ENCODE measurements at places on chromosomes 4 and X.

DNA sequence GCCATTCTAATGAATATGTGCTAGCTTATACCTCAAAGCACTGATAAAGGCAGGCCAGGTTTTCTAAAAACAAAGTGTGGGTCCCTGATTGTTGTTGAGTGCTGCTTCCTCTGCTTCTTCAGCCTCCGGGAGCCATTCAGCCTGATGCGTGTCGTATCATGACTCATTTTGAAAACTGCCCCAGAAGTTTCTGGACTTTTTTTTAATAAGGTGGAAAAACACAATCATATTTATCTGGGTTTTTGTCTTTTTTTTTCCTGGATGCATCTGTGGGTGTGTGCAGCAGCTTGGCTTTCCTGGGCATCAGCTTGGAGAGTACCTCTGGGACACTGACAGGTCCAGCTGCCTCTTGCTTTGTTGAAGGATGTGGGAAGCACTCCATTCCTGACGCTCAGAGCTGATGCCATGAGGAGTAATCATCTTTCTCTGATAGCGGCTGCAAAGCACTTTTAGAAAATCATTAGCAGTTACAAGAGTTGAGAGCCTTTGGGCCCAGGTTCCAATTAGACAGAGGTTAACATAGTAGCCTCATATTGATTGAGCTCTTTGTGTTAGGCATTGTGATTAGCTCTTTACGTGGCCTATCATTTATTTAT, 66.9 kb downstream of the PARM1 start:
- DNase-seq: no peak

DNA sequence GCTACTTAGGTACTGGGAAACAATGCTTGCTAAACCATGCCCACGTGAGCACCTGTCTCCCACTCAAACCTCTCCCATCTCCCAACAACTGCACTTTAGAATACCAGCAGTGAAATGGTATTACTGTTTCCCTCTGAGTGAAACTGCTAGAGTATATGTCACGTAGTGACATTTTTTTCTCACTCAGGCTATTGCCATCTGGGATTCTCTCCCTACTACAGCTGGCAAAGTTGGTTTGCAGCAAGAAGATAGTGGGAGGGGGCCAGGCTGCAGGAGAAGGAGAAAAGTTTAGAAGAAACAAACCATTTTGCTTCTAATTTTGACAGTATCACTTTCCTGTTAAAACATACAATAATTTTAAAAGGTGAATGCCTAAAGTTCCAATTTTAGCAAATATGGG, 358.3 kb downstream of the MAPK10 start:
- DNase-seq: no peak

DNA sequence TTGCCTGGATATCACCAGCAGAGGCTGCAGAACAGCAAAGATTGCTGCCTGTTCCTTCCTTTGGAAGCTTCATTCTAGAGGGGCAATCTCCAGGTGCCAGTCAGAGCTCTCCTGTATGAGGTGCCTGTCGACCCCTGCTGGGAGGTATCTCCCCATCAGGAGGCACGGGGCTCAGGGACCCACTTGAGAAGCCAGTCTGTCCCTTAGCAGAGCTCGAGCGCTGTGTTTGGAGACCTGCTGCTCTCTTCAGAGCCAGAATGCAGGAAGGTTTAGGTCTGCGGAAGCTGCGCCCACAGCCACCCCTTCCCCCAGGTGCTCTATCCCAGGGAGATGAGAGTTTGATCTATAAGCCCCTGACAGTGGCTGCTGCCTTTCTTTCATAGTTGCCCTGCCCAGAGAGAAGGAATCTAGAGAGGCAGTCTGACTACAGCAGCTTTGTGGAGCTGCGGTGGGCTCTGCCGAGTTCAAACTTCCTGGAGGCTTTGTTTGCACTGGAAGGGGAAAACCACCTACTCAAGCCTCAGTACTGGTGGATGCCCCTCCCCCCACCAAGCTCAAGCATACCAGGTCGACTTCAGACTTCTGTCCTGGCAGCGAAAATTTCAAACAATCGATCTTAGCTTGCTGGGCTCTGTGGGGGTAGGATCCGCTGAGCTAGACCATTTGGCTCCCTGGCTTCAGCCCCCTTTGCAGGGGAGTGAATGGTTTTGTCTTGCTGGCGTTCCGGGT, 57.9 kb downstream of the DKK2 start:
- DNase-seq: no peak

DNA sequence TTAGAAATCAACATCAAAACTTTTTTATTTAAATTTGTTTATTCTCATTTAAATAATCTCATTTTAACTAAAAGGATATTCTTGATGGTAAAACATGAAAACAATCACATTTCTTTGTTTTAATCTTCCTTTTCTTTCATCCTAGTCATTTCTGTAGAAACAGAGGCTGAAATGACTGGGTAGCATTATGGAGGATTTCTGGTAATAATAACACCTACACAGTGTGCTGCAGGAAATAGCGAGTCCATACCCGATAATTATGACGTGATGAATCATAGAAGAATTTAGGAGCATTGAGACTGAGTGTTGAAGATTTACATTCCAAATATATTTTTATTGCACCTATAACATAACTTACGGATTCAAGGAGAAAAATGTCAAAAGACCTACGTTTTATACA, 31.4 kb upstream of the BBS12 start:
- DNase-seq: no peak

DNA sequence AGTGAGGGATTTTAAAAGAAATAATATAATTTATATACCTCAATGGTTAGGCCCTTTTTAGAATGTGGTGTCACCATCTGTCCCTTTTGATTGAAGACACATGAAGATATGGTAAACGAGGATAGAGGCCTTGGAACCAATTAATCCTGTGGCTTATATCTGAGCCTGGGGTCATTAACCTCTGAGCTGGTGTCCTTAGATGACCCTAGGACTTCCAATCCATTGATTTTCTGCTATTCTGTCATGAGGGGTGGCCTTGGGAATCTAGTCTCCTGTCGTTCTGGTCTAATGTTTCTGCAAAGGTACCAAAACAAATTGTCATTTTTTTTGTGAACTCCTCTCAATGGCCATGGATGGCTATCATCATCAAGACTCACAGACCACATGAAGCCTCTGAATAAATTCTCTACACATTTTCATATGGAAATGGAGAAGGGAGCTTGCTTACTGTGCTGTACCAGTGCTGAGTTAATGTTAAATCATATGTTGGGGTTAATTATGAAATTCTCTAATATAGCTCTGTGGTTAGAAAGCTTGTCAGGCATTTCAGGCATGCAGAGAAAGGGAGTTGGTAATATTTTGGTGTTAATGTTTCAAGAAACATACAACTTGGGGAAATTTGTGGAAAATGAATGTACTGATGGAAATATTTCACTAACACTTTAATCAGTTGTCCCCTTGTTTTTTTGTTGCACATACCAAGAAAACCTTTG, 204.2 kb upstream of the IL15 start:
- DNase-seq: no peak

DNA sequence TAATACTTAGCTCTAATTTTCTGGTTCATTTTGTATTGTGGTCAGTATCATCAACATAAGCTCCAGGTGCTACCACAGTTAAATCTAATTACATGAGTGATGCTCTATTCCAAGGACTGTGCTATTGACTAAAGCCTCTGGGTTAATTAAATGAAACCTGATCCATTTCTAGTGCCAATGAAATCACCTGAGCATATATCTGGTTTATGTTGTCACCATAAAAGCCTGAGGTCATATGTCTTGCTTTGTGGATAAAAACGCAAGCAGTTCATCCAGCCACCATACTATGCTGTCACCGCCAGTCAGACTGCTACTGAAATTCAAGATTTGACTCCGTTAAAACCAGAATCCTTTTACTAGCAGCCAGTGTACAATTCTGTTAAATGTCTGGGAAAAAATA, 64.2 kb upstream of the ZNF518B start:
- no peak for DNase-seq

DNA sequence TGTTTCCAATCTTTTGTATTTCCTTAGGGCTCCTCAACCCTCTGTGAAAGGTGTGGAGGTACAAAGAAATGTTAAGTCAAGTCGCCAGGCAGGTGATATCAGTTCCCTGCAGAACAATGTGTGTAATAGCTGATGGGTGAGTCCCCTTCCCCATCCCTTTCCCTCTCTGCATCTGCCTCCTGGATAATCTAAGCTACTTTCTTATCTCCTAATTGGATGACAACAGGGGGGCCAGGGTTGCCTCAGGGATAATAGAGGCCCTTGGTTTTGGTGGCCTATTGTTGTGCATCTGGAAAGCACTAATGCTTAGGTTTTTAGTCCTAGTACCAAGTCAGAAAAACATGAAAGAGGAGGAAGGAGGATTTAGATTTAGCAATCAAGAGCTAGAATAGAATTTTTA, 29.1 kb downstream of the MAGED1 start:
- no peak for DNase-seq

GRCh38 chr4:109313168-109314133, 11.0 kb upstream of the COL25A1 start:
- DNase-seq: no peak

- no peak for DNase-seq
Observed at GRCh38 chr4:16199093-16199492, 27.2 kb downstream of the TAPT1 start.

DNA sequence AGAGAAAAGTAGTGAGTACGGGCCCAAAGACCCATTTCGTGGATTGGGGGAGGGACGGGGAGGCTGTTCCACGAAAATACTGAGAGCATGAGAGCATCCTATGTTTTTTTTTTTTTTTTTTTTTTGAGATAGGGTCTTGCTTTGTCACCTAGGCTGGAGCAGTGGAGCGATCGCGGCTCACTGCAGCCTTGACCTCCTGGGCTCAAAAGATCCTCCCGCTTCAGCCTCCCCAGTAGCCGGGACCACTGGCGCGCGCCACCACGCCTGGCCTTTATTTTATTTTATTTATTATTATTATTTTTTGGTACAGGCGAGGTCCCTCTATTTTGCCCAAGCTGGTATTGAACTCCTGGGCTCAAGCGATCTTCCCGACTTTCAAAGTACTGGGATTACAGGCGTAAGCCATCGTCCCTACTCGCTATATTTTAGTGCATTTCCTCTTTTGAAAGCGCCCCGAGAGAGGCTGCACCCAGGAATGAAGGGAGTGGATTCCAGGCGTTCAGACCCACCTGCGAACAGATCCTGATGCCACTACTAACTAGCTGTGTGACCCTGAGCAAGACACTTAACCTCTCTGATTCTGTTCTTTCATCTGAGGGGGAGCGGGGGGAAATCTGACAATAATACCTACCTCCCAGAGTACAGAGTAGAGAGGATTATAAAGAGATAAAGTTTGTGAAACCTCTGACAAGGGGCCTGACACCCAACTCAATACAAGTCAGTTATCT, 5.4 kb upstream of the MSX1 start:
- DNase-seq: no peak

GRCh38 chrX:68193234-68193633, 240.1 kb downstream of the OPHN1 start:
- no peak for DNase-seq

DNA sequence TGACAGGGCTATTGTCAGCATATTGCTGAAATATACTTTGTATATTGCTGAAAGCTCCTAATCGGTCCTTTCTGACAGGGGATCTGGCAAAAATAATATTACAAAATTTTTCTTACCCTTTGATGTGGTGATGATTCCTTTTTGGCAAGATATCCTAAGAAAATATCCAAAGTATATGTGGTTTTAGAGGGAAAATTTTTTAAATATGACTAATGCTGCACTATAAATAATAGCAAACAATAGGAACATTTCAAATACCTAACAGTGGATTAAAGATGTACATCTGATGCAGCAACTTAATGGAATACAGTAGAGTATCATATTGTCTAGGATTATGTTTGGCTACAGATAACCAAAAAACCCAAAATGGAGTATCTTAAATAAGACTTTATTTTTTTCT, 49.6 kb downstream of the RRAGB start:
- no peak for DNase-seq

GRCh38 chr4:154417373-154417673, 74.3 kb downstream of the DCHS2 start:
- no peak for DNase-seq

DNA sequence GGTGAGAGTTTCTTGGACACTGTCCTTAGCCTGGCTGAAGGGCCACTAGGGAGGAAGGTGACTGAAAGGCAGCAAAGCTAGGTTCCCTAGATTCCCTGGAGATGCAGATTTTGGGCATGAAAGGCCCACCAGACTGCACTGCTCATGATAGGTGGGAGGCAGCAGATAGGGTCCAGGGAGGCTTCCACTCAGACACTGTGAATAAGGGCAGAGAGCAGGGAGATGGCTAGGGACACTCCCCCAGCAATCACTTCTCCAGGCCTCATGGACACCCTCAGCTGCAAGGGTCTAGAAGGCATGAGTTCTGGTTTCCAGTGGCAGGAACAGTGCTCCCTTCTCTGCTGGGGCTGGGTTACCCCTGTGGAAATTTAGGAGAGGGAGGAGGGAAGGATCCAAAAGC, 20.1 kb downstream of the ARMCX2 start:
- no peak for DNase-seq

DNA sequence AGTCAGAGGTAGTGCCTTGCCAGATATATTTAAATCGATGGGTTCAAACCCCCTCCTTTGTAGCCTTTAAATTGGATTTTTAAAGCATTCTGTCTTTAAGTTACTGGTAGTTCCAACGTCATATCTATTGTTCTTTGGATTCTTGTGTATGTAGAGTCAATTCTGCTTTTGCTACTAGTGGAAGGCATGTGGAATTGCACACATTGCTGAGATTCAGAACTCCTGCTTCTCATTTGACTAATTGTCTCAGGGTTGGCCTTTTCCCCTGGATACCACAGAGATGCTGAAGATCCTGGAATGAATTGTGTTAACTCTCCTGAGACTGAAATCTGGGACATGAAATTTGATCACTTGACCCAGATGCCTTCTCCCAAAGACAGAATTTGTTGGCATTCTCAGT, 328.3 kb upstream of the RPS6KA3 start:
- no peak for DNase-seq

DNA sequence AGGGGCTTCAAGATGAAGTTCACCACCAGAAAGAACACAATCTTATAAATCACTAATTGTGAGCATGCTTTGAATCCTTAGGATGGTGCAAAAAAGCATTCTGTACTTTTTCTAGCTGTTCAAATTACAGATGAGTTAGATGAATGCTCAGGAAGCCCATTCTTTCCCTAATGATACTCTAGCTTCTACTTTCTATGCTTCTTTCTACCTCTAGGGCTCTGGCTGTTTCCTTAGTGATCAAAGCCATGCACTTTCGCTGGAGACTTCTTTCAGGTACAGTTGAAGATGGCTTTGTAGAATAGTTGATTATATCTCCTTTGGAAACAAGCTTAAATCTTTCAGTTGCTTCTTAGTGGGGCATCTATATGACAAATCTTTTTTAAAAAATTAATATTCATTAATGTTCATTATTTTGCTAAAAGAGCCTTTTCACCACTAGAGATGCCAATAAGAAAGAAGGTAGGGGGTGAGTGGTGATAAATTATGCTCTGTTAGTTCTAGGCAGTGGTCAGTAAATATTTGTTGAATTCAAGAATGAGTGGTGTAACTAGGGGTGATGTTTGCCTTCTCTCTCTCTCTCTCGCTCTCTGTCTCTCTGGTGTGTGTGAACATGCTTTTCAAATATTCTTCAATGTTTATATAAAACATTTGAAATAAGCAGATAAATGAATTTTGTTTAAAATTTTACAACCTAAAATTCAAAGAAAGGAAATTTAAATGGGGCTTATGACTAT, 169.4 kb downstream of the GLUD2 start:
- DNase-seq: no peak

GRCh38 chr4:156496797-156497196, 474.8 kb downstream of the PDGFC start:
- DNase-seq: no peak

Measured in CD4-positive, alpha-beta T cell treated with Interleukin-15 for 1 hour (primary cell).